ENCODE measurements at places on chromosomes 2 and 18.
A peak's percentile ranks its signal among the peaks of the same experiment; 100 is the strongest.

DNA sequence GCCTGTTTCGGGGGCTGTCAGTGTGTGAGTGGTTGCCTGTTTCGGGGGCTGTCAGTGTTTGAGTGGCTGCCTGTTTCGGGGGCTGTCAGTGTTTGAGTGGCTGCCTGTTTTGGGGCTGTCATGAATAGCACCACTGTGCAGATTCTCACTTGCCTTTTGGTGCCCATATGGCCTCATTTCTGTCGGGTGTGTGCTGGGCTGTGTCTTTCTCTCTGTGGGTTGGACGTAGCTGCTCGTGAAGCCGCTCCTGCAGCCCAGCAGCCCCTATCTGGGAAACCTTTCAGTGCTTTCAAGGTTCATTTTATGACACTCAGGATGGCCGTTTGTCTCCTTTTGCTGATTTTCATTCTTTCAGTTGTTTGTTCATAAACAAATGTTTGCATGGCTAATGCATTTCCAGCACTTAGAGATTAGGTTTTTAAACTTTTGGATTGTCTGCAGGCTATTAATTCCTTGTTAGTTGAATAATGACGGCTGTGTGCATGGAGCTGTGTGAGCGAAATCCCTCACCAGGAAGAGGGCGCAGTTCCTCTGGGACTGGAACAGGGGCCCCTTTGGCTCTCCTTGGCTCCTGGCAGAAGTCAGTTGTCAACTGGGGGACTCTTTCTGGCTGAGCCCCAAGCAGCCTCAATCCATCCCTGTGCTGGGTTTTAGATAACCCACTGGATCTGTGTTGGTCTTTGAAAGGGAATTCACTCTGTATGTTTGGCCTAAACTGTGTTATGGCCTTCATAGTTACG is 10.8 kb downstream of the AGAP1 start:
- DNase-seq = no peak

DNA sequence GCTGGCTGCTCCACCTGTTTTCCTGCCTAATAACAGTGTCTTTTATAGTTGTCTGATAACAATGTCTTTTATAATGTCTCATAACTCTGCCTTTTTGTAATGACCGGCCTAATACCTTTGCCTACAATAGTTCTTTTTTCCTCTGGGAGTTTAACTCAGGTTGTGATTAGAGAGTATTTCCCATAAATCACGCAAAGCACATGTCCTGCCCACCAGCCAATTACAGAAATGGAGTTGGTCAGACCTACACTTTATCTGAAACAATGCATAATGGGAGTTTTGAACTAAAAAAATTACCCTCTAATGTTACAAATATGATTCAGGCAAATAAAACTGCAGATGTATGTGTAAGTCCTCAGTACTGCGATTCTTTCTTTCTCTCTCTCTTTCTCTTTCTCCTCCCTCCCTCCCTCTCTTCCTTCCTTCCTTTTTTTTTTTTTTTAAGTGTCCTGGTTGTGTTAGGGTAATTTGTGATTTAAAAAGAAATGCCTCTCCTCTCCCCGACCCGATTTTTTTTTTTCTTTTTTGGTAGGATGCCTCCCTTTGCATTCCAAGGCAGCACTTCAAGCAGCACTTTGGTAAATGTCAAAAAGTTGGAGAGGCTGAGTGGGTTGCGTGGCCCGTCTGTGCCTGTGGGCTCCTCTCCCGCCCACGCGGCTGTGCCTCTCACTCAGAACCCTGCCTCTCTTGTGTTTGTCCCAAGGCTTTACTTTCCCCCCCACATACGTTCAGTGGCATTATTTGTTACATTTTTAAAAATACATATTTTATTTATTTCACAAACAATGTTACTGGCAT is 147.3 kb downstream of the AGAP1 start:
- DNase-seq = no peak

DNA sequence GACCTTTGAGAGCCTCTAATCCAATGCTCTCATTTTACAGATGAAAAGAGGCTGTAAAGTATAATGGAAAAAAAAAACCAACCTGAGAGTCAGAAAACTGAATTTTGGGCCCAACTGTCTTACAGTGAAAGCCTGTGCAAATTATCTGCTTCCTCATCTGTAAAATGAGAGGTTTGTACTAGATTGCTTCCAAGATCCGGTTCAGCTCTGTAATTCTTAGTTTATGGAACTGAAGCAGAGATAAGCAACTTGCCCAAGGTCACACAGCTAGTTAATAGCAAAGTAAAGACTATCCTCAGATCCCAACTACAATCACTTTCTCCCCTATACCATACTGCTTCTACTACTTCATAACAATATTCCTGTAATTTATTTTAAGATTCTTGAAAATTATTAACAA is 6.3 kb downstream of the TLK1 start:
- DNase-seq = no peak

GRCh38 chr2:180411661-180412060 is 404.6 kb upstream of the CWC22 start:
- DNase-seq = peak; percentile 30

DNA sequence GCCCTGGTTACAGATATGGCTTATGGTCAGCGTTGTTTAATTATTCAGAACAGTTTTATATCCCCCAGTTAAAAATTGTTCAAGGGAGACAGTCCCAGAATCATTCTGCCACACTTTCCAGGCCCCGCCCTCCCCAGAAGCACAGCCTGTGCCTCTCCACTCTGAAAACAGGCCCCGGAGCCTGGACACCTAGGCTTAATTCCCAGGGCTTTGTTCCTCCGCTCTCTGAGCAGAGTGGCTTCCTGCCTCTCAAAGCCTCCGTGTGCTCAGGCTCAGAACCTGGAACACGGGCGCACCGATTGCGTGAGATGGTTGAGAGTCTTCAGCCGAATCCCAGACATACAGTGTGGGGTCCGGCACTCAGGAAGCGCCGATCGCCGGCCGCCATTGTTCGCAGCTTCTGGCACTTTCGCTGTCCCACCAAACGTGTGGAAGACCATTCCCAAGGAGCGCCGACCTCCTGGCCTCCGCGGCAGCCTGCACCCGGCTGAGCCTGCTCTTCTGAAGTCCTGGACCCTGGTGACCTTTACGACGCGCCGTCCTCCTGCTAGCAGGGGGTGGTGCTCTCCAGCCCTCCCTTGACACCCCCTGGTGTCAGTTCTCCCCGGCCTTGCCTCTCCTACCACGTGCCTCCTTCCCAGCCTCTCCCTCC is 45.6 kb downstream of the TWIST2 start:
- no peak for DNase-seq

DNA sequence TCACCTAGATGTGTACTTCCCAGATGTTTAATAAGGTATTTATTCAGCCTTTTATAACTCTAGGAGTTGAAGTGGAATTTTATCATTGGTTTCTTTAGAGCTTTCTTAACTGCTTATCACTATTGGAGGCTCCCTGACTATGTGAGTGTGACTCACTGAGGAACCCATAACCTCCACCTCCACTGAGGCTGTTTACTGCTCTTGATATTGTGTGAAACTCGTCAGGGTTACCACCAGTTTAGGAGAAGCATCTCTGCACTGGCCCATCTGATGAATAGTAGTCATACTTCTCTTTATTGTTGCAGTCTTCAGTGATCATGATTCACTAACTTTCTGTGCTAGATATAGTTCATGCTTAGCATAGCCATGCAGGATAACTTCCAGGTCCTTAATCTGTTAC is 79.6 kb upstream of the UBXN4 start:
- DNase-seq = no peak

DNA sequence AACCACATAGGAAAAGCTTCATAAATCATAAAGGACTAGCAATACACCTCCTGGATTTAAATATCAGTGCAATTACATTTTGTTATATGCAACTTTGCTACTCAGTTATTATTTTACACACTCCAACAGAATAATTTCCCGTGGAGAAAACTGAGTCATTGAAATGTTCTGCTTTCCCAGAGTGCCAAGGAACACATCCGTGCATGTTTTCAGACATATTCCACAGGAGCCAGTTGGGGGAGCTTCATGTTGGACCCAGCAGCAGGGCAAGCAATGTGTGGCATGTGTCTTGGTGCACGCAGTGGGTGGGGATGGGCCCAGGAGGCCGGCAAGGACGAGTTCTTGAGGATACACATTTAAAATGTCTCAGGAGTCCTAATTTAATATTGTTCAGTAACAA is 14.4 kb upstream of the SMIM21 start:
- no peak for DNase-seq

GRCh38 chr2:223001797-223002175 is 50.2 kb upstream of the KCNE4 start:
- no peak for DNase-seq

GRCh38 chr2:78870343-78870967 is 155.0 kb upstream of the REG3G start:
- no peak for DNase-seq

DNA sequence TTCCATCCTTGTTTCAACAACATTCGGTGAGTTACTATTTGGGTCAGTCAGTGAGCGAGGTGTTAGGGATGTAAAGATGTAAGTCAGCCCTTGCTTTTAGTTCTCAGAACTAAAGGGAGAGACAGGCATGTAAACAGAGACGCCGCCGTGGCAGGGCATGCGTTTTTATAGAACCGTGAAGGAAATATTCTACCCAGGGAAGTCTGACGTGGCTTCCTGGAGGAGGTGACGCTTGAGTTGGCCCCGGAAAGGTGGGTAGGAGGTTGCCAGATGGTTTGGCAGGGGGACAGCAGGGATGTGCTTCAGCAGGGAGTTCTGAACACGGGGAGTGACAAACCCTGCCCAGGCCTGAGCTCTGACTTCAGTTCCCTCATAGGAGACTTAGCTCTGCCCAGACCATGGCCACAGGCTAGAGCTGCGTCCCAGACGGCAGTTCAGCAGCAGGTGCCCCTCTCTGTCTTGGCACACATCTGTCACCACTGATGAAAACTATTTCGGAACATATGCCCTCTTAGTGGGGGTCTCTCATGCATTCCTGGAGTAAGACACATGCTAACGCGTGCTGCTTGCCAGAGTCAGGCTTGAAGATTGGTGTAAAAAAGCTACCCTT is 23.4 kb upstream of the RPL31 start:
- no peak for DNase-seq

DNA sequence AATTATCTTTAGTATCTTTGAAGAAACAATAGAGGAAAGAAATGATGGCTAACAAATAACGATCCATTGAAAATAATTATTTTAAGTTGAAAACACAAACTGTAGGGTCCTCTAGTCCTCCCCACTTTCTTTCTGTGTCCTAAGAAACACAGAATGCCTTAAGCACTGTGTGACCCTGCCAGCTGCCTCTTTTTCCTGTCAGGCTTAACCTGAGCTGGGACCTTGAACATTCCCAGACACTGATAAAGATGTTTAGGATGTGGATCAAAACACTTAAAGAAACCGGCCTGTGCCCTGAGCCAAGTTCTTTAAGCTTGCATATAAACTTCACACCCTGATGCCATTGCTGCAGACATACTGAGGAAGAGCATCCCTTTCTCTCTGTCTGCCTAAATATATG is 755.4 kb upstream of the VRK2 start:
- no peak for DNase-seq

- no peak for DNase-seq
Observed at GRCh38 chr18:36031407-36031806, 36.0 kb downstream of the RPRD1A start.

GRCh38 chr2:195967336-195967735 is 101.3 kb downstream of the DNAH7 start:
- no peak for DNase-seq

GRCh38 chr2:217337771-217338170 is 477.9 kb upstream of the TNP1 start:
- no peak for DNase-seq

GRCh38 chr2:181231886-181232621 is 225.1 kb upstream of the ITGA4 start:
- DNase-seq = no peak

Measured in Calu3 (cell line).